ENCODE measurements at places on chromosomes 12 and 14.
A peak's percentile ranks its signal among the peaks of the same experiment; 100 is the strongest.

- DNase-seq = no peak
Observed at GRCh38 chr12:99152337-99152736, 495.2 kb upstream of the GARIN6 start.

GRCh38 chr12:46470036-46470627 is 97.6 kb upstream of the SLC38A2 start:
- DNase-seq = peak; percentile 64

DNA sequence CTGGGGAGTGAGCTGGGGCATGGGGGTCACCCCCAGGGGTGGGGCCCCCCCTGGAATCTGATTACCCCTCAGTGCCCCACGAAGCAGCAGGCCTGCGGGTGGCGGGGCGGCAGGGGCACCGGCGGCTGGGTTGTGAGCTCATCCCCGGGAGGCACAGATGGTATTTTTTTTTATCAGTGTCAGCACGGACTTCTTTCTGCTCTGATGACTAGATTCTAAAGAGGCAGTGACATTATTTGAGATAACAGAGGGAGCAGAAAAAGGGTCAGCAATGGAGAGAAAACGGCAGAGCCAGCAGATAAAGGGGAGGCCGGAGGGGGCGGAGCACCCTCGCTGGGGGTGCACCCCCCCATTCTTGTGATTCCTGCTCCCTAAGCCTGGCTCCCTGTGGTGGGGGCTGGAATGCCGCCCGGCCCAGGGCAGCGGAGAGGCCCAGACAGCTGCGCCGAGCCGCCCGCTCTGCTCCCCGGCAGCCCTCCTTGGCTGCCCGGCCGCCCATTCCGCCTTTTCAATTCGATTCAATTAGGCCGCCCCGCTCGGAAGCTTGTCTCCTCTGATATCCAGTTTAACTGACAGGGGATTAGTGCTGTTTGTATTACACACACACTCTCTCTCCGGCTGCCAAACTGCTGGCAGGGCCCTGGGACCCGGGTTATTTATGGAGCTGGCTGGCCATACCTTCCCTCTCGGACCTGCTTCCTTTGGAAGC is 32.9 kb downstream of the MVK start:
- no peak for DNase-seq

GRCh38 chr14:99315197-99315596 is 43.2 kb upstream of the BCL11B start:
- DNase-seq = peak; percentile 6

DNA sequence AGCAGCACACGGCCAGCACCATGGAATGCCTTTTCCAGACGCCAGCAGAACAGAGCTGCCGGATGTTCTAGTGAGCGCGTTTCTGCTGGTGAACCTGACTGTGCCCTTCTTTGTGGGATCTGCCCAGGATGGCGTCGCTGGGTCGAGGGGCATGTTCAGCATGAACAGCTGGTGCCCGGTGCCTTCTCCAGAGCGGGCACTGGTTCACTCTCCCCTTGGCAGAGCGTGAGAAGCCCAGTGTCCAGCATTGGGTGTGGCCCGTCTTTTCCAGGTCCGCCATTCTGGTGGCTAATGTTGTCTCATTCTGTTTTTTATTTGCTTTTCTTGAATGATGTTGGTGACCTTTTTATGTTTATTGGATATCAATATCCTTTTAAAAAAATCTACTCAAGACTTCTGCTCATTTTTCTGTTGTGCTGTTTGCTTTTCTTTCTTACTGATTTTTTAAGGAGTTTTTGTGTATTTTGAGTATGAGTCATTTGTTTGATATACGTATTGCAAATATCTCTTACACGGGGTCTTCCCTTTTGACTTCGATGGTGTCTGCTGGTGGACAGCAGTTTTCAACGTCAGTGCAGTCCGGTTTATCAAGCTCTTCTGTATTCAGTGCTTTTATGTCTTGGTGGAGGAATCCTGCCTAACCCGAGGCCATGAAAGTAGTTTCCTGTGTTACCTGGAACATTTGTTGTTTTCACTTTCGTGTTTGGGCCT is 74.3 kb downstream of the ADGRD1 start:
- DNase-seq = no peak

DNA sequence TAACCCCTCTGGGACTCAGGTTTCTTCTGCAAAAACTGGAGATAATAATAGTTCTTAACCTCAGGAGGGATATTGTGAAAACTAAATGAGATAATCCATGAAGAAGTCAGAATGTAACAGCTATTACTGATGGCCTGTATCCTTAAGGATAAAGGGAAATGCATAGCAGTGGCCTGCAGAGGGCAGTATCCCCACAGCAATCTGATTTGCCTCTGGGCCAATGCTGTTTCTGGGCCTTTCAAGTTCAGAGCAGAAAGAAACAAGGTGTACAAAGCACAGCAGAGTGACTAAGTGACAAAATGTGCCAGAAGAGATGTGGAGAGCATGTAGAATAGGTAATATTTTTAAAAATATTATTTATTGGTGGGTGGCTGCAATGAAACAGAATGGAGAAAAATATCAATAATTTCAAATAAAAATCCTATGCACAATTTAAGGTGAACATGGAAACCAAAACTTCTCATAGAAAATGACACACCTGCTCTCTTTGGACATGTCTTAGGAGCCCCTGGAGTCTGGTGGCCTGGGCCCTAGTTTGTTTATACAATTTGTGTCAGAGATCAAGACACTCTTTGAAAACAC is 90.3 kb downstream of the C12orf75 start:
- peak; percentile 71 for DNase-seq

DNA sequence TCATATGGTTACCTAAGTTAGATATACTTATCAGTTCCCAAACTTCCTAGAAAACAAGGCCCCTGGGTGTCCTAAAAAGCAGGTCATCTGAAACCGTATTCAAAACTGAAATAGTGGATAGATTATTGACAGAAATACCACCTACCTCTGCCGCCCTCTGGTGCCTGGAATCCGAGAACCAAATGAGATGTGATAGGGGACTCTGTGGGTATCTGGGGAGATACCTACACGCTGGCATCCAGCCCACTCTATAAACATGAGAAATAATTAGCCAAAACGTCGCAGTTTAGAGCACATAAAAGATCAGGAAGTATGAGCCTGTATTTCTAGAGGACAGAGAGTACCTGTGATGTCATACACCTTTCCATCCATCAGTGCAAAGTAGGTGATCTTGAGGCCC is 4.4 kb downstream of the ORMDL2 start:
- no peak for DNase-seq

GRCh38 chr14:88823968-88824313 is 510 bp upstream of the TTC8 start:
- no peak for DNase-seq

All from suppressor macrophage treated with lipopolysaccharide for 4 hours (primary cell).